ENCODE measurements at places on chromosomes 2 and 18. TPM values are rescaled to one million over a fixed set of nuclear protein-coding genes. Genes with fewer than 3 reads are reported as not detected.
A peak's percentile ranks its signal among the peaks of the same experiment; 100 is the strongest.

GRCh38 chr18:44632469-44633145 is 48.1 kb upstream of the SETBP1 start:
- no peak for DNase-seq

- DNase-seq, result no peak
Measured at GRCh38 chr18:11548916-11549551, 60.4 kb upstream of the SLC35G4 start.

GRCh38 chr2:106065268-106065982 is 128.7 kb downstream of the UXS1 start:
- no peak for DNase-seq

Gene FBXO48
- 0.83 TPM for total RNA-seq

DNA sequence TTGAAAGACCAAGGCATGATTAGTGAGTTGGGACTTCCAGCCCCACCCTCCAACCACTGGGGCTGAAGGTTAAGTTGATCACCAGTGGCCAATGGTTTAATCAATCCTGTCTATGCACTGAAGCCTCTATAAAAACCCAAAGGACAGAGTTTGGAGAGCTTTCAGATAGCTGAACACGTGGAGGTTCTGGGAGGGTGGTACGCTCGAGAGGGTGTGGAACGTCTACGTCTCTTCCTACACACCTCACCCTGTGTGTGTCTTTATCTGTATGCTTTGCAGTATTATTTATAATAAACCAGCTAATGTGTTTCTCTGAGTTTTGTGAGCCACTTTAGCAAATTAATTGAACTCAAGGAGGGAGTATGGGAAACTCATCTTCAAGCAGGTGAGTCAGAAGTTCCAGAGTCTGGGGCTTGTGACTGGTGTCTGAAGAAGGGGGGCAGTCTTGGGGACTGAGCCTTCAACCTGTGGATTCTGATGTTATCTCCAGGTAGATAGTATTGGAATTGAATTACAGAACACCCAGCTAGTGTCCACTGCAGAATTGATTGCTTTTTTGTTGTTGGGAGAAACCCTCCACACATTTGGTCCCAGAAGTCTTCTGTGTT is 20.3 kb downstream of the ACTR3 start:
- no peak for DNase-seq

DNA sequence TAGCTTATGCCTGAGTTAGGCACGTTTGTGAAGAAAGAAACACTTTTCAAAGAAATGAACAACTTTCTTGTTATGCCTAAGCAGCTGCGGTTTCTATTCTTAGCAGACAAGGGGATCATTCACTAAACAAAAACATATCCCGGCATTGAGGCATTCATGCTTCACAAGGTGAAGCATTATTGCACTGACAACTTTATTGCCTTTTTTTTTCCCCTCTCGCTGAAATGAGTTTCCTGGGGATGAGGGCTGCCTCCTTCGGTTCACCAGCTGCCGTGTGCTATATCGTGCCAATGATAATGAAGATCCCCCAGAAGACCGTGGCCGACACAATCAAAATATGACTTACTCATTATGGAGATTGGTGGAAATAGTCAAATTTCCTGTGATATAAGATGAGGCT is 288.2 kb upstream of the ST6GAL2 start:
- peak; percentile 4 for DNase-seq

- DNase-seq, result no peak
Measured at GRCh38 chr18:28523758-28524475, 347.0 kb upstream of the CDH2 start.

DNA sequence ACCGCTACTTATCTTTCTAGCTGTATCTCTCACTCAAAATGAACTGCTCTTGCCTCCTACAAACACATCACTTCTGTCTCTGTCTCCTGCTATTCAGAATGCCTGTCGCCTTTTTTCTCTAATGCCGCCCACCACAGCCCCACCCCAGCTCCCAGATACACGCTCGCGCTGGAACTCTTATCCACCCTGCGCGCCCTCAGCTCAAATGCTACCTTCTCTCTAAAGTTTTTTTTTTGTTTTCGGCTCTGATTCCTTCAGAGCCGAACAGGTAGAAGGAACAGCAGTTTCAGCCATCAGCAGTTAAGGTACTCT is 3.9 kb upstream of the SOS1 start:
- no peak for DNase-seq

GRCh38 chr2:47083886-47084687 is 71.0 kb downstream of the STPG4 start:
- DNase-seq, result no peak

Gene RTP5
- 0.08 TPM for total RNA-seq

Gene IGFBP5
- 15.8 TPM for total RNA-seq

GRCh38 chr2:45554742-45555140 is 56.3 kb downstream of the SRBD1 start:
- no peak for DNase-seq
